ENCODE measurements at places on chromosomes 2 and 18.

GRCh38 chr2:120210270-120210693 lies 12.9 kb downstream of the TMEM185B start:
- no peak for DNase-seq

GRCh38 chr2:3338340-3338739 lies 39.3 kb downstream of the EIPR1 start:
- DNase-seq, result no peak

DNA sequence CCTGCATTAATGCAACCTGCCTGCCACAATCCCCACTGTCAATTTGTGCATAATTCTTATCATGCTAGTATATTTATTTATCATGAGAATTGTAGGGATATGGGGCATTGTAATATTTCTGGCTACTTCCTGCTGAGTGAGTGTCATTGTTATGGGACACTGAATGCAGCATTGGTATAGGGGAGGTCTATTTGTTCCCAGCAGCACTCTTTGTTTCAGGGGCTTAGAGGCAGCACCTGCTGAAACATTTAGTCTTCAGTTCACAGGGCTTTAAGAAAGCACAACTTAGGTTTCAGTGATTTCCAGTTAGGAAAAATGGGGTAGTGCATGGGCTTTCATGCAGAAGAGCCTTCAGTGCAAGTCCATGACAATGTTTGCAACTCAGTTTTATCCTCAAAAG lies 23.6 kb downstream of the SULT1C3 start:
- DNase-seq, result no peak

DNA sequence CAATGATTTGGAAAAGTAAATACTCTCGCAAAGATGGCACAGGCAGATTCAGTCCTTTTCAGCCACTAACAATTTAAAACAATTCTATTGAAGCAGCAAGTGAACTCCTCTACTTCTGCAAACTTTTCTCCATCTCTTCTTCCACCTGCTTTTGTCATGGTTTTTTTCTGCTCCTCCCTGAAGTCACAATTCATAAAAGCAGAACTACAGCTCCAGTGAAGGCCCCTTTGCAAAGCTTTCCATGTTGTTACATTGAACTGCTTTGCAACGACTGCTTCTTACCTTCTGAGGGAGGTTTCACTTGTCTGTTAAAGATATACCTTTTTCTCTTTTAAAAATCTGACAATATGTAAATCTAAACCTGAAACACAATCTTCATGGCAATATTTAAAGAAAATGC lies 3.7 kb upstream of the SERTAD2 start:
- DNase-seq, result no peak

GRCh38 chr2:169916623-169917022 lies 89.4 kb downstream of the UBR3 start:
- DNase-seq, result no peak

DNA sequence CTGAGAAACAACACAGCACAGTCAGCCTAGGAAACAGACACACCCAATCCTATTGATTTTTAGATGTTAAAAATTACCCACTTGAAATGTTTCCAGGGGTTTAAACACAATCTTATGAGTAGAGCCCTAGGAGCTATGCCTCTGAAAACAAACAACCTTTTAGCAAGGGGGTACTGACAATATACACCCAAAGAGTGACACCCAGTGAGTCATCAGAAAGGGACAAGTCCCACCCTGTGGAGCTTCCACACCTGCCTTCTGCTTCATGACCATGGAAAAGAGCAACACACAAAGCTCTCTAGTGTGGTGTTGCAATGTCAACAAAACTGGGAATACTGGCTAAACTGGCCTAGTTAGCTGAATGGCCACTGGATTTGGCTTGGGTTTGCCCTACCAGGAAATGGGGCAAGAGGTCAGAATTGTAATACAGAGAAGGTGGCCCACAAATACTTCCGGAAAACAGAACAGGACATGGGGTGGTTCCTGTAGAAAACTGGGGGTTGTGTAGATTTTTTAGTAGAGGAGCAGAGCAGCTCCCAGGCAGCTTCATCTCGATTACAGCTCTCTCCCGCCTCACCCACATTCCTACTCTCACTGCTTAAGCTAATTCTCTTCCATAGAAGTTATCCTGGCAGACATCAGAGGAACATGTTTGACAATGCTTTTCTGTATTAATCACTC lies 98.2 kb downstream of the GAREM1 start:
- no peak for DNase-seq

DNA sequence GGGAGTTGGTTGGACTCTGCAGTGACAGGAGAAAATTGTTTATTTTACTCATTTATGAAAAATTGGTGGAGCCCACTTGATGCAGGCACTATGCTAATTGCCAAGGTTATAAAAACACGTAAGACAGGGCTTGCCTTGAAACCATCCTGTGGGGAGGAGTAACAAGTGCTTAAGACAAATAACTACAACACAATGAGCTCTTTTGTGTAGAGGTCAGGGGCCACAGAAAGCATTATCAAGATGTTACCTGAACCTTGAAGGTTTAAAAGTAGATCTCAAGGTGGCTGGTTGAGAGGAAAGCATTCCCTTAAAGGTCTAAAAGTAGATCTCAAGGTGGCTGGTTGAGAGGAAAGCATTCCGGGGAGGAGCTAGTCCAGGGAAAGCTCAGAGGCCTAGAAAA lies 381.8 kb upstream of the POU3F3 start:
- no peak for DNase-seq

GRCh38 chr2:148719941-148720436 lies 75.4 kb downstream of the EPC2 start:
- DNase-seq, result no peak

GRCh38 chr2:30269771-30270145 lies 38.4 kb downstream of the LBH start:
- no peak for DNase-seq
